ENCODE measurements at places on chromosomes 12 and 14.

DNA sequence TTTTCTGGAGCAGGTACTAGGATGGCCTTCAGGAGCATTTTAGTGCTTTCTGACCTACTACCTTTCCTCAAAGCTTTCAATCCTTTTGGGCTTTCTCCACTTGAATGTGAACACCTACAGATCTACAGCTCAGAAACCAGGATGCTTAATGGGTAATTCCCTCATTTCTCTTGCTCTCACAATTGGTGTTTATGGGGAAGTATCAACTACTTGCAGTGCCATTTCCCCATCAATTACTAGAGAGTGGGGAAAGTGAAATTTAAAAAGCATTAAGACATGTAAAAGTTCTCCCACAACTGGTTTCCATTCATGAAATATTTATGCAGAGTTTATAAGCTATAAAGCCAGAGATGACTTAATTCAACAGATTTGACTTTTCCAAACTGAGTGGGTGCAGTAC, 2.1 kb upstream of the YY1 start:
- no peak for DNase-seq

- no peak for DNase-seq
Measured at GRCh38 chr14:69675877-69676416, 64.6 kb downstream of the SUSD6 start.

DNA sequence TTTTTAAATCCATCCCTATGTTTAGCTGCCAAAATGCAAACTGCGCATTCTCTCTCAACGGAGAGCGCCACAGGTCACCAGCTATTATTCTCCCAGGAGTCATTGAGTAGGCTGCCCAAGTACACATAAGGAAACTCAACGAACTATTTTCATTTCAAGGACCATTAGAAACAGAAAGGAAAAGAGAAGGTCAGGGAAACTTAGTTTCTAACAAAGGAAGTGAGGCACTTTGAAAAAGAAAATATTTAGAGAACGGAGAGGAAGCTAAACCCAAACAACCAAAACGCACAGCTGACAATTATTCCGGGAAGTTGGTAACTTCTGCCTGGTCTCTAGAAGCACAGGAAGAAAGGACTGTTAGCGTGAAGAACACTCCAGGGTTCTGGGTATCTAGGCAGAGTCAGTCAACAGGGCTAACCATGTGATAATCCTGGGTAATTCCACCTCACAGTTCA, 23.5 kb downstream of the GPHB5 start:
- DNase-seq: no peak

DNA sequence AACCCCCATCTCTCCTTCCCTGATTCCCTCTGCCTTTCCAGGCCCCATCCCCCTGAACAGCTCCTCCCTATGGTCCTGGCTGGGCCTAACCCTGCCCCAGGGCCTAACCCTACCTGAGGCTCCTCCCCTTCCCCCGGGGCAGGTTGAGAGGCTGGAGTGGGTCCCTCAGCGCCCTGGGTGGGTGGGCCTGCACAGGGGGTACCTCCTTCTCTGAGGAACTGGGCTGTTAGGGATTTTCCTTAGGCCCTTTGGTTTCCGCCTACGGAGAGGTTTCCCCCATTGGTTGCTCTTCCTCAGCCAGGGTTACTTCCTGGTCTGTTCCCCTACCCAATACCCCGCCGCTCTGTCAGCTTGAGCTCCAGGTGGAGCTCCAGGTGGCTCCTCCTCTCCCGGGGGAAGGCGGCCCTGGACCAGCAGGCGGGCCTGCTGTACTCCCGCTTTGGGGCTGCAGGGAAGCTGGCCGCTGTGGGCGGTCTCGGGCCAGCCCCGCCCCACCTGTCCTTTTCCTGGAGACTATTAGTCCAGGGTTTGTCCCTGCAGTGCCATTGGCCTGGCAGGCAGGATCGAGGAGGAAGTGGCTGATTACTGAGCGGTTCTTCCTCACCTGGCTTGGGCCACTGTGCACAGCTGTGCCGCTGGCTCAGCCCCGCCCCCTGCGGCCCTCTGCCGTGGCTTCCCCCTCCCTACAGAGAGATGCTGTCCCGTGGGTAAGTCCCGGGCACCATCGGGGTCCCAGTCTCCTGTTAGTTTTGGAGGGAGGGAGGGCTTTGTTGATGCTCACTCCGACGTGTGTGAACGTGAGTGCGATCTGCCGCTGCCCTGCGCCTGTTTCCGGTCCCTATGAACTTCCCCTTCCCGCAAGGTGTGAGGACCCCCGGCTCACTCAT, 2.5 kb downstream of the C12orf57 start:
- DNase-seq: no peak

DNA sequence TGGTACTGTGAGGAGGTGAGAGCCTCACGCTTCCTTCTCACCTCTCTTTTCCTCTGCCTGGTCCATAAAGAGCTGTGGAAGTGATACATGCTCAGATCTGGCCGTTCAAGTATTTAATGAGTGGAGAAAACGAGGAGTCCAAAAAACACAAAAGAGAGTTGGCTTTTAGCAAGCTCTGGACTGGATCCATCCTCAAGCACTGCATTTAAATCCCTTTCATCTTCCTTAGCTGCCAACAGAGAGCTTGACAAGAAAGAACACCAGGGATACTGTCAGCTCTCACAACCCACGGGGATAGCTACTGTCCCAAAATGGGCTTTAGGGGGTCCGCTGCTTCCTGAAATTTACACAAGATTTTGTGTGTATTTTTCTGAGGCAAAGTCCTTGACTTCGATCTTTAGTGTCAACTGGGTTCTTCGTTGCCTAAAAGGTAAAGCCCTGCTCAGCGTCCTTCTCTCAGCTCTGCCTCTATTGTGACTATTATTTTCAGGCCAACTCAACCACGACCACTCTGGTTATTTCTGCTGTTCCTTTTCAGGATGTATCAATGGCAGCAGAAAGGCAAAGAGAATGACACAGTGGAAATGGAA, 120.9 kb downstream of the TMTC1 start:
- DNase-seq: no peak

GRCh38 chr12:163406-163986, 50.5 kb downstream of the SLC6A12 start:
- no peak for DNase-seq

DNA sequence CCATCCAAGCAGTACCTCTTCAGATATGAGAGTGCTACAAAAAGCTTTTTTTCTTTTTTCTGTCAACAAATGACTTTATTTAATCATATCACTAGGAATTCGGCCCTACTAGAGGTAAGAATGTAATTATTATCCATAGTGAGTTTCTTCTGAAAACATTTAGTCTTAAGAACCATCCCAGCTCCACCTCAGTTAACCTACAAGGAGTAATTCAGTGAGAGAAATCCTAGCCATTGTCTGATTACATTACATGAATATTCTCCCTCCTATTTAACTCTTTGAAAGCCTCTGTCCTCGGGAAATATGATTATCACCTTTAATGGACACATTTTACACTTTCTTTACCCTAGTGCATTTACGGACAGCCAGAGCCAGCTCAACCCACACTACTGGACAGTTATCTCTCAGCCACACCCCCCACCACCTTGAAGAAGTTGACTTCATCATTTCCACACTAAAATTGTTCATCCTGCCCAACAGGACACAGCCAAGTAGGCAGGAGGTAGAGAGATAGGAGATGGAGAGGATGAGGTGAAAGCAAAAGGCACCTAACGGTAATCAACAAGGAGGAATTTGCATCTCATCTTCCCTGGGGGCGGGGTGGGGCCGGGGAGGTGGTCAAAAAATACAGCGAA, 1.3 kb downstream of the PPFIA2 start:
- no peak for DNase-seq

DNA sequence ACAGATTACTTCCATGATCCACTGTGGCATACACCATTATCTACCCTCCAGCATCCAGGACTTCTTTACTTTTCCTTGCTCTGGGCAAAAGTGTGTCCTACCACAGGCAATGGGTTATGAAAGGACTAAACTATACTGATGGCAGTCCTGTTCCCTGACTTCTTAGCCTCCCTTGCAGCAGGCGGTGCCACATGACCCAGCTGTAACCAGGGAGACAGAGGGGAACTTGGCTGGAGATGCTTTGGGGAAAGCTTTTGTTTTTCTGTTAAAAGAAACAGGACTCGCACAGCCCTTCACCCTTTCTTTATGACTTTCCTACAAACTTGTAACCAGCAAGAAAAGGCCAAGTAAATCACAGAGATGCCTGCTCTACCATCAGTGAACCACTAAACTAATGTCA, 394.4 kb downstream of the PCNX1 start:
- no peak for DNase-seq

GRCh38 chr14:77076113-77076631, 21.9 kb upstream of the CIPC start:
- DNase-seq: no peak

DNA sequence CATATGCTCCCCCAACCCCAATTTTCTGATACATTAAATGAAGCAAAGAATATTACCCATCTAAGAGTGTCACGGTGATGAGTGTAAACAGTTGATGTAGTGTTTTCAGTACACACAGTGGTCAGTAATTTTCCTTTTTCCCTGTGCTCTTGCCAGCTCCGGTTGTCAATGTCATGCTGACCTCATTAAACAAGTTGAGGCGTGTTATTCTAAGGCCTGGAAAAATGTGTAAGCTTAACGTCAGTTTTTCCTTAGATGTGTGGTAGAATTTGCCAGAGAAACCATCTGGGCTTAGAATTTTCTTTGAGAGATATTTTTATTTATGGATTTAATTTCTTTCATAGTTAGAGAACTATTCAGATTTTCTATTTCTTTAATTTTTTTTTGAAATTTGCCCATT, 11.7 kb upstream of the SERPINA6 start:
- DNase-seq: no peak
